ENCODE measurements at places on chromosomes 7 and 10. TPM values are rescaled to one million over a fixed set of nuclear protein-coding genes. Genes with fewer than 3 reads are reported as not detected.
A peak's percentile ranks its signal among the peaks of the same experiment; 100 is the strongest.

GRCh38 chr7:158463317-158463716 is 124.3 kb downstream of the PTPRN2 start:
- DNase-seq, result no peak

The ODAD2 gene
- 4.4 TPM for total RNA-seq

DNA sequence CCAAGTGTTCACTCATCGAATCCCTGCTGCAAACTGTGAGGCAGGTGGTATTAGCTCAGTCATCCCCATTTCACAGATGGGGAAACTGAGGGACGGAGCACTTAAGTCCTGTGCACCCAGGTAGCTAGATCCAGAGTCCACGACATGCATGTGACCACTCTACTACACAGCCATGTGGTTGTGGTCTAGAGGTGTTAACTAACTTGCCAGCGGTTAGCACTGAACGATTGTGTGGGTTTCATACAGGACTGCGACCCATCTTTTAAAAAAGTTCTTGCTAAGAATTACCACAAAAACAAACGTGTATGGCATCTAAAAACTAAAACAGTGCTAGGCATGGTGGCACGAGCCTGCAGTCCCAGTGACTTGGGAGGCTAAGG is 16.1 kb upstream of the ABCC2 start:
- no peak for DNase-seq

The GPR15LG gene
- total RNA-seq, result not detected

The BAIAP2L1 gene
- total RNA-seq, result 1.1 TPM

DNA sequence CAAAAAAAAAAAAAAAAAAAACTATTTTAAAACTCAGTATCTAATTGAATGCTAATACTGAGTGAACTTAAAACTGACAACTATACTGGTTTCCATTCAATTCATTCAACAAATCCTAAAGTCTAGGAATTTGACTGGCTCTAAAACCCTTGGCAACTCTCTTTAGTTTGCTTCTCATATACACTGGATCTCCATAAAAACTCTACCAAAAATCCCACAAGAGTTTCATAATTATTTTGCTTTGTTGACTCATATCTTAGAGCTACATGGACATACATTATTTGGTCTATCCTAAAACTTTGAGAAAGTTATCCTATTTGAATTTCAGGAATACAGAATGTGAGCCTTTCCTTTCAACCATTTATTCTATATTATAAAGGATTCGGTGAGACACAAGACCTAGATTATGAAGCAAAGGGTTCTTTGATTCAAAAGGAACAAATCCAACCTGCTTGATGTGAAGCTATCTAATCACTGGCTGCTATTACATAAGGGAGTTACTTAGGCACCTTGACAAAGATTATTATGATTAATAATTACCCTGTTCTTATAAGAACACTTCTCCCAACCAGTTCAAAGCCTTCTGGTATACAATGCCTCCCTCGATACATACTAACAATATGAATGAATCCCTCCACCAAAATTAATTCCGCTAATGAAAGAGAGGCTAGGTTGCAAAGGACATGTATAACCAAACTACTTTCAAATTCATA is 15.8 kb upstream of the KMT2E start:
- DNase-seq, result no peak

DNA sequence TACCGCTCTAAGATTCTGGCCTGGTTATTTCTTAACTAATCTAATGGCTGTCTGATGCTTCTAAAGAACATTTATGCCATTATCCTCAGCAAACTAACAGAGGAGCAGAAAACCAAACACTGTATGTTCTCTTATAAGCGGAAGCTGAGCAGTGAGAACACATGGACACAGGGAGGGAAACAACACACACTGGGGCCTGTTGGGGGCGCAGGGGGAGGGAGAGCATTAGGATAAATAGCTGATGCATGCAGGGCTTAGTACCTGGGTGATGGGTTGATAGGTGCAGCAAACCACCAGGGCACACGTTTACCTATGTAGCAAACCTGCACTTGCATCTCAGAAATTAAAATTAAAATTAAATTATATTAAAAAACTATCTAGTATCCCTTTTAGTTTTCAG is 853.5 kb downstream of the GATA3 start:
- DNase-seq, result no peak

The ZNF365 gene
- total RNA-seq, result 2.9 TPM

- peak; percentile 91 for DNase-seq
Measured at GRCh38 chr7:77348371-77348813, 67.8 kb downstream of the GSAP start.

The CARD11 gene
- total RNA-seq, result 41.8 TPM

GRCh38 chr10:24277771-24278170 is 68.8 kb downstream of the KIAA1217 start:
- no peak for DNase-seq

DNA sequence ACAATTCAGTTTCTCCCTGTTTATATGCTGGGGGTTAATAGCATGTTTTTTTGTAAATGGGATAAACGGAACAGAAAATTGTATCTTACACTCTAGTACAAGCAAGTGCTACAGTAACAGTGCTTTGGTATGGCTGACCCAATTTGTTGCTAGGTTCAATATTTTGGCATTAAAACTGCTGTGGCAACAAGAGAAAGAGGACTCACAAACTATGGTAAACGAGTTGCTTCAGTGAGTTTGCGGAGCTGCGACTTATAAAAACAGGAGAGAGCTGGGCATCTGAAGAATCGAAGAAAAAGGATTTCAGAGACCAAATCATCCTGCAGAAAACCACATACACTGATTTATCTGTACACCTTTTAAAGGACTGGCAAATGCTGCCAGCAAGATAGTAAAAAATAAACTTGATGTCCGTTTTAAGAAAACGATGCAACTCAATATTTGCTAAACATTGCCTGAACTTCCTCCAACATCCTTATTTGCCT is 2.2 kb downstream of the GLUD1 start:
- DNase-seq, result peak; percentile 52

The TMEM196 gene
- not detected for total RNA-seq

The FFAR4 gene
- total RNA-seq, result not detected

The ANXA8 gene
- total RNA-seq, result not detected

GRCh38 chr7:105365541-105366534 is 22.9 kb downstream of the SRPK2 start:
- DNase-seq, result no peak

DNA sequence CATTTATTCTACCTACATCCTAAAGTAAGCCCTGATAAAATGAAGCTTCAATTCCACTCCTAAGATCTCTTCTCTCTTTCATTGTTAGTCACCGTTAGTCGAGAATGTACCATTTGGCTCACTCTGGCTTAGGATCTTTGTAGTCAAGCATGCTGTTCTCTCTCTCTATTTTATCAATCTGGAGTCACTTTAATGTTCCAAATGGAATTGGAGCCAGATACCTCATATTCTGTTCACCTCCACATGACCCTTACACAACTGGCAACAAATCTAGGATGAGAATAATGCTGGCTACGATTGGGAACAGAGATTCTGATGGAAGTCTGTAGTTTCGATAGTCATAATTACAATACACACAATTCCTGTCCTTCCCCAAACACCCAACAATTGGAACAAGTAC is 213.7 kb downstream of the TWIST1 start:
- DNase-seq, result no peak

The AGR3 gene
- total RNA-seq, result not detected

DNA sequence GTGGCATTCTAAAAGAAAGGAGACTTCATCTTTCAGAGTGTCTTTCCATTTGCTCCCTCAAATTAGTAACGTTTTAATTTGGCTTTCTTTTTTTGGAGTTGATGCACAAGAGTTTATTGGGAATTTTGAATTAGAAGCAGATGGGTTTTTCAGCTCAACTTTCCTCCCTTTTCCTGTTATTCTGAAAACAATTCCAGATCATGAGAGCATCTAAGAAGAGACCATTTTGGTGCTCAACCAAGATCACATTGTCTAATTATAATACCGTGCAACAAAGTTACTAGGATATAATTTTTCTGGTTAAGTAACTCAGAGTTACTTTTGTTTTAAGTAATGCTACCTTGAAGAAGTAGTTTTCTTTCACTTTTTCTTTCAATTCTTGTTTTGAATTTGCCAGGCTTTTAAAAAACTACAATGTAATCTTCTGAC is 396.6 kb upstream of the KLF6 start:
- no peak for DNase-seq

DNA sequence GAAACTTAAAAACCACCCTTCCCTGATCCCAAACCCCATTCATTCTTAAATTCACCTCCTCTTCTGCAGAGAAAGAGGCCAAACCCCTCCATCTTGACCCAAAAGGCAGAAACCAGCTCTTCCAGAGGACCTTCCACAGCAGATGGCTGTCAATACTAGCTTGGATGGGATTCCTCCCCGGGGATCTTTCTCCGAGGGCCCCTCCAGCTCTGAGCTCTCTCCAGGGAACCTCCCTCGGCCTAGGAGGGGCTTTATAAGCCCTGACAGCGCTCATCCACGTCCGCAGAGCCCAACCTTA is 5.4 kb downstream of the TNRC18 start:
- DNase-seq, result peak; percentile 14

- no peak for DNase-seq
Measured at GRCh38 chr10:74040200-74041126, 42.5 kb downstream of the VCL start.

The RNF32 gene
- not detected for total RNA-seq

- no peak for DNase-seq
Measured at GRCh38 chr10:75091146-75091545, 20.3 kb upstream of the SAMD8 start.

- no peak for DNase-seq
Measured at GRCh38 chr7:19508821-19509220, 200.0 kb downstream of the POLR1F start.

Data from endothelial cell of umbilical vein (primary cell).